Cardiac muscle cell (in vitro differentiated cells and primary cell): ENCODE measurements at places on chromosomes 7 and 10. TPM values are rescaled to one million over a fixed set of nuclear protein-coding genes. Genes with fewer than 3 reads are reported as not detected.
A peak's percentile ranks its signal among the peaks of the same experiment; 100 is the strongest.

DRGX gene
- not detected in 2 replicates for polyA plus RNA-seq

PAPOLB gene
- polyA plus RNA-seq, result not detected in 2 replicates

DPYSL4 gene
- polyA plus RNA-seq, result 7.1 and 12.5 TPM in 2 replicates

BMPR1A gene
- 35.6 and 54.2 TPM in 2 replicates for polyA plus RNA-seq

FAM241B gene
- 42.4 and 45.3 TPM in 2 replicates for polyA plus RNA-seq

LRGUK gene
- 0.10 TPM in 1 of 2 replicates, not detected in the other for polyA plus RNA-seq

LDB3 gene
- 266 and 317 TPM in 2 replicates for polyA plus RNA-seq

PDK4 gene
- polyA plus RNA-seq, result 0.32 and 0.37 TPM in 2 replicates

TMEM196 gene
- polyA plus RNA-seq, result not detected in 2 replicates

RSPH10B gene
- polyA plus RNA-seq, result not detected in 2 replicates

AQP1 gene
- polyA plus RNA-seq, result 33.3 and 51.1 TPM in 2 replicates

DNA sequence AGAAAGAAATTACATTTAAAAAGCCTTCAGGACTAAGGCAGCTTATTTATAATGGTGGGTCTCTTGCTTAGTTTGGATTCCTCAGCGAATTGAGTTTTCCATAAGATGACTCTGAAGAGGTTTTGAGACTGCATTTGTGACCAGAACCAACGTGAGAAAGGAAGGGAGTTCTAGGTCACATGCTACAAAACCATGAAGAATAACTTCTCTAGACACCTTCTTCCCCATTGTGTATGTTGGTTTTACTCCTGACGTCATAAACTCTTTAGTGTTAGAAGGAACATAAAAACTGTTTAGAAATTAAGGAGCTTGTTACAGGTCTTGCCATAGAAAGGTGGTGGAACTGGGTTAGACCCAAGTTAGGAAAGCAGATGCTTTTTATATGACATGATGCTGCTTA, 11.1 kb downstream of the PTPN12 start:
- DNase-seq, result no peak

- no peak for DNase-seq
Observed at GRCh38 chr10:109417803-109418202, 505.5 kb downstream of the XPNPEP1 start.

GRCh38 chr7:112648781-112649180, 141.4 kb downstream of the TMEM168 start:
- DNase-seq, result no peak

DNA sequence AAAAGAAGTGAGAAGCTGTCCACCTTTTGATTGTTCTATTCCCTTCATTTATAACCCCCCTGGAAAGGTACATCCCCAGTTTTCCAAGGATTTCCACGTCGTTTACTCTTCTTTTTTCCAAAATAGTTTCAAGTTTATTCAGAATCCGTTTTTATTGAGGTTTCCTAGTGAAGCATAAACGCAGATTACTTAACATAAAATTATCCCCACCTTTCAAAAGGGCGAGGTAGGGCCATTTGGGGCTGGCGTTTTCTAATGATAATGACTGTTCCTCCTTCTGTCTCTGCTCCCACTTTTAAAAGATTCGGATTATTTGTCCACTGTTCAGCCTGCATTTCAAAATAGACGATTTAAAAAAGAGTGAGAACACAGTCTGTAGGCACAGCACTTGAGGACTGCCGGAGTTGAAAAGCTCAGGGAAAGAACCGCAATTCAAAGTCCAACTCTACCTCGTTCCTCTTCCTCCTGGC, 165.2 kb upstream of the PPP1R3A start:
- no peak for DNase-seq

GRCh38 chr7:90387470-90388240, 15.6 kb upstream of the CLDN12 start:
- peak; percentile 28 for DNase-seq

GRCh38 chr10:132066812-132067211, 1.1 kb downstream of the JAKMIP3 start:
- no peak for DNase-seq

DNA sequence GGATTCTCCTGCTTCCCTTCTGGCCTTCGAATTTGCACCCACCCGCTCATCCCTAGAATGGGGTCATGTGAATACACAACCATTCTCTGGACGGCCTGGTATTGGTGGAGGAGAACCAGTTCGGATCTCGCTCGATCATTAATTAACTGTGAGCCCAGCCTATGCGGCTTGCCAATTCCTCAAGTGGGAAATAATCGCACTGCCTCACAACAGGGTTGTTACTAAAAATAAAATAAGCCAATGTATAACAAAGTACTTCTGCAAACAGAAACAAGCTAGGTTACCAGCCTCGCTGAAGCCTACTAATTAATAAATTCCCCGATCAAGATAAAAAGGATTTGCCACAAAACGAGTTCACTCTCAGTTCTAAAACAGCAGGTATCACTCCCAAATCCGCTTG, 16.2 kb downstream of the CTBP2 start:
- no peak for DNase-seq

GRCh38 chr7:51666266-51666665, 349.7 kb upstream of the COBL start:
- DNase-seq, result peak; percentile 20

DNA sequence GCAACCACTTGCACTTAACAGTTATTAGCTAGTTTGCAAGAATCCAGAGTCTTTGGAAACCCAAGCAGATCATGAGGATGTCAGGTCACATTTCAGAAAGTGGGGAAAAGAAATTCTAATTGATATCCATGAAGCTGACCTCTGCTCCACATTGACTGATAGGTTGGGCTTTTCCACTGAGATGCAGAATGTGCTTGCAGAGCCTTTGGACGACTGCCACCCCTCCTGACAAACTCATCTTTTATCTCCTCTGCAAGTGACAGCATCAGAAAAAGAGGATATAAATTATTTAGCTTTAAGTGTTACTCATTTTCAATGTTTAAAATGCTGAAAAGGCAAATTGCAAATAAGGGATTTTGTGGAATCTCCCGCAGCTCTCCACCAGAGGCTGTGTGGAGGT, 75.3 kb downstream of the C10orf90 start:
- DNase-seq, result no peak

DNA sequence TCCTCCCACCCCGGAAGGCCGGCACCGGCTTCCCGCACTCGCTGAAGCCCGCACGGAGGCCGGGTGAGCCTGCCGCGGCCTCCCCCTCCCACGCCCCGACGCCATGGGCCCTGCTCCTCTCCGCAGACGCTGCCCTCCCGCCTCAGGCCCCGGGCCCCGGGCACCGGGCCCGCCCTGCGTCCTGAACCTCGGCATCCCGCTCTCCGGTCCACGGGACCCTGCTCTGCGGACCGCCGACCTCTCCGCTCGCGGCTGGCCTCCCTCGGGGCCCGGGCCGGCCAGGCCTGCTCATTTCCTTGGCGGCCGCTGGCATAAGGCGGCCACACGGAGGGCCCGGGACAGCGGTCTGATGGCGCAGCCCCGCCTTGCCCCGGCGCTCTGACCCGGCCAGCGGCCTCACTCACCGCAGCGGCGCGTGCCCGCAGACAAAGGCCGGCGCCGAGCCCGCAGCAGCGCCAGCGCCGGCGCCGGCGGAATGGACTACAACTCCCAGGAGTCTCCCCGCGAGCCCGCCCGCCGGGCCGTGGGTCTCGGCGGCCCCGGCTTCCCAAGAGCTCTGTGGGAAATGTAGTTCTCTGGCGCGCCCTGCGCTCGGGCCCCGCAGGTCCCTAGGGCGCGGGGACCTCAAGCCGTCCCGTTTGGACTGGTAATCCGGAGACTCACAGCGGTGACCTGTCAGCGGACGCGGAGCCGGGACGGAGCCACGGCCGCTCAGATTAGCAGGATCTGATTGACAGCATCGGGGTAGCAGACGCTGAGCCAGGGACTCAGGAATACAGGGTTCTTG, at the start of gene ZNF32:
ZNF32 (minus strand) TSS at position 484 of the 787 bp plus-strand sequence. CDS start 2,748 bp downstream, outside the sequence.
- peak; percentile 93 for DNase-seq

GRCh38 chr7:43124388-43124787, 11.9 kb downstream of the HECW1 start:
- DNase-seq, result no peak

DNA sequence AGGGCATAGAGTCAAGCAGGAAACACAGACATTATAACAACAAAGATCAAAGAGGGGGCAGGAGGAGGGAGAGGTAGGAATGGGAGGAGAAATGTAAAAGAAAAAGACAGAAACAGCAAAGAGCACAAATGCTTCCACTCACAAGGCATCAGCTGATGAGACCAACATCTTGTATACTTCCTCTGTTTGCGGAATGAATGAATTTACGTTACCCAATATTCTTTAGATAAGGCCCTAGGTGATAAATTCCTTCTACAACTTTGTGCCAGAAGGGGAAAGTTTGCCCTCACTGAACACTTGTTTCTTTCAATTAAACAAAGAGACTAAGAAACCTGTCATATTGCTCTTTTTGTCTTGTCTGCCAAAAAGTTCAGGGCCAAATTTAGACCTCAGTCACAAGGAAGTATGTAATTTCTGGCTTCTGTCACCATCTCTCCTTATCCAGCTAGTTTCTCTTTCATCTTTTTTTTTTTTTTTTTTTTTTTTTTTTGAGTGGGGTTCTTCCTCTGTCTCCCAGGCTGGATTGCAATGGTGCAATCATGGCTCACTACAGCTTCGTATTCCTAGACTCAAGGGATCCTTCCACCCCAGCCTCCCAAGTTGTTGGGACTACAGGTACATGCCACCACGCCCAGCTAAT, 116.4 kb upstream of the NANOS1 start:
- DNase-seq, result peak; percentile 80

DNA sequence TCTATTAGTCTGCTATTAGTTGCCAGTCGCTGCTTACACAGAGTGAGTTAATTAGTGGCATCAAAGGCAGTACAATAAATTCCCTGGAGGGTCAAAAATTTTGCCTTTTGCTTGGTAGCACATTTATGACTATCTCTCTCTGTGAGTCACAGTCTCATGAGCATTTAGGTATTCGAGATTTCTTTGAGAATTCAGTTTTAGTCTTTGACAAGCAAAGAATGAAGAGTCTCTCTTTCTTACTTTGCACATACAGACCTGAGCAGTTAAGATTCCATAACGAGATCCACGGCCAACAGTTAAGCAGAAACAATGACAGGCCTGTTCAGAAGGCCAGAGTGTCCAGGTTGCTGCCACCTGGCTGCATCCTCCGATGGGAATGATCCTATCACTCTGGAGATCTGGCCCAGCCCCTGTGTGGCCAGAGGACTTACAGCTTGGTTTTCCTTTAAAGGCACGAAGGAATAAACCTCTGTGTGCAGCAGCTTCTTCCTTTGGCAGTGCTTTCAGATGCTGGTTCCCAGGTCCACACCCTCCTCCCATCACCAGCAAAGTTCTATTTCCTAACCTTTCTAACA, 80.6 kb downstream of the GLI3 start:
- peak; percentile 3 for DNase-seq

DNA sequence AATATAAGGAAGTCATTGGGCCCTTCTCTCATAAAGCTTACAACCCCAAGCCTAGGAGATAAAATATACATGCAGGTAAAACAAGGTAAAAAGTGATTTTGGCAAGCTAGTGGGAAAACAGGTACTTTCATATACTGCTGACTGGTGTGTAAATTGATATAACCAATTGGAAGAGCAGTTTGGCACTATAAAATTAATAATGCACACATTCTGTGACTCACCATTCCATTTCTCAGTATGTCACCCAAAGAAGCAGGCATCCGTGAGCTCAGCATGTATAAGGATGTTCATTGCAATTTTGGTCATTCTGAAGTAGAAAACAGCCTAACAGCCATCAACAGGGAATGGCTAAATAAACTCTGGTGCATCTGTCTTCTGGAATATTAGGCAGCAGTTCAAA, 2.9 kb downstream of the MACROH2A2 start:
- DNase-seq, result no peak

GRCh38 chr7:115635876-115636275, 394.7 kb downstream of the TFEC start:
- DNase-seq, result no peak

GRCh38 chr10:89351412-89351779, 23.6 kb downstream of the IFIT3 start:
- no peak for DNase-seq

GRCh38 chr10:54194806-54195205, 606.2 kb downstream of the PCDH15 start:
- DNase-seq, result no peak

DNA sequence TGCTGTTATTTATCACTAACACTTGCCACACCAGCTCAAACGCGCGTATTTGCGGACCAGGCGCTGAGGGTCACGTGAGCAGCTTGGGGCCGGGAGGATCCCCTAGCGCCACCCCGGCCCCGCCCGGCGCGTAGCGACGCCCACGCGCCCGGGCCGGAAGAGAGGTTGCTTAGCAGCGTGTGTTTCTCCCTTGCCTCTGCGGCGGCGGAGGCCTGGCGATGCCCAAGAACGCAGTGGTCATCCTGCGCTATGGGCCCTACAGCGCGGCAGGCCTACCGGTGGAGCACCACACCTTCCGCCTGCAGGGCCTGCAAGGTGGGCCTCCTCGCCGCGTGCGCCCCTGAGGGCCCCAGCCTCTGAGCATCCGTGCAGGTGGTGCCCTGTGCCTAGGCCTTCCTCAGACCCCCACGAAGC, at the start of gene C10orf53:
C10orf53 (plus strand) TSS at position 172 of the 414 bp plus-strand sequence; CDS start at position 219, 47 bp downstream.
- DNase-seq, result peak; percentile 85

- DNase-seq, result no peak
Observed at GRCh38 chr7:65798111-65799075, 74.5 kb upstream of the VKORC1L1 start.

- DNase-seq, result no peak
Observed at GRCh38 chr7:16242920-16243319, 178.4 kb downstream of the CRPPA start.

DNA sequence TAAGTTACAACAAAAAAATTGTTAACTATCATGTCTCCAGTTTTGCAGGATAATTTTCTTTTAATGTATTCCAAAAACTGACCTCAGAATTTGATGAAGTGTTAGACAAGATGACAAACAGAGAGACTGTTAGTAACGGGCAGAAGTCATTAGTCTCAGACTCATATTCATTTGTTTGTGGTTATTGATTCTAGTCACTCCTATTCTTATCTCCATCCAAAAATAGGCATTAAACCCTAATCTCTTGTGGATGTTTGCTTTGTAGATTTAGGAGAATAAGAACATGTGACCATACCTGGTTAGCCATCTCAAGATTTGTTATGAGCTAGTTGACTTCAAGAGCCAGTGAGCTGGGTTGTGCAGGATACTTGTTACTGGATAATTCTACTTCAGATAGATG, 261.1 kb downstream of the AUTS2 start:
- DNase-seq, result no peak

DNA sequence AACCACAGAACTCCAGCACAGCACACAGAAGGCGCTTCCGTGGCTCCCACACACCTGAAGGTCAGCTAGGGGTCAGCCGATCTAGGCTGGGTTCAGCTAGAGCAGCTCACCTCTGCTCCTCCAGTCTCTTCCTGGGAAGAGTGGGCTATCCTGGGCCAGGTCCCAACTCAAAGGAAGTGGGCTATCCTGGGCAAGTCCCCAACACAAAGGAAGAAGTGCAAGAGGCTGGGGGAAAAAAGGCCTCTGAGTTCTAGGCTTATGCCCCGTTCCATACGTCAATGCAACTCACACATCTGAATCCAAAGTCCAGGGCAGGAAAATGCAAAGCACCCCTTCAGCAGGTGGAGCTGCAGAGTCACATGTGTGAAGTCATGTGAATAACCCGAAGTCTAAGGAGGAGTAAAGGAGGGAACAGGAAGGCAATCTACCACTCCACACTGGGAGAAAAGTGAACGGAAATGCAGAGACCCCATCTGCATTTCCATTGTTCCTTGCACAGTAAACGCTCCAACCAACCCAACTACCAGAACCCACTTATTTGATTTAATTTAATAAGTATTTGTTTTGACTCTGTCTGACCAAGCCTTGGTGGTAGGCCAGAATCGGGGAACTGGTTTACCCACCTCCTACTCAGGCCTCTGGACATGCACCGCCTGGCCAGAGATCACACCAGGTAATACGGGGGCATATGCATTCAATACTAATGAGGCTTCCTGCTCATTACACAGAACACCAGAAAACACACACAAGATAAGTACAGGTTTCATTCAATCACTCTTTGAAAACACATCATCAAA, 95.5 kb upstream of the RNF32 start:
- no peak for DNase-seq

GRCh38 chr10:93993782-93994437, at the start of gene PLCE1:
TSS of gene PLCE1 (plus strand) at chr10:93993931. CDS start at chr10:94031047, 37,116 bp downstream.
- peak; percentile 54 for DNase-seq
